Gastrocnemius medialis (tissue), 4 donors: ENCODE measurements at places on chromosomes 11 and 22.

DNA sequence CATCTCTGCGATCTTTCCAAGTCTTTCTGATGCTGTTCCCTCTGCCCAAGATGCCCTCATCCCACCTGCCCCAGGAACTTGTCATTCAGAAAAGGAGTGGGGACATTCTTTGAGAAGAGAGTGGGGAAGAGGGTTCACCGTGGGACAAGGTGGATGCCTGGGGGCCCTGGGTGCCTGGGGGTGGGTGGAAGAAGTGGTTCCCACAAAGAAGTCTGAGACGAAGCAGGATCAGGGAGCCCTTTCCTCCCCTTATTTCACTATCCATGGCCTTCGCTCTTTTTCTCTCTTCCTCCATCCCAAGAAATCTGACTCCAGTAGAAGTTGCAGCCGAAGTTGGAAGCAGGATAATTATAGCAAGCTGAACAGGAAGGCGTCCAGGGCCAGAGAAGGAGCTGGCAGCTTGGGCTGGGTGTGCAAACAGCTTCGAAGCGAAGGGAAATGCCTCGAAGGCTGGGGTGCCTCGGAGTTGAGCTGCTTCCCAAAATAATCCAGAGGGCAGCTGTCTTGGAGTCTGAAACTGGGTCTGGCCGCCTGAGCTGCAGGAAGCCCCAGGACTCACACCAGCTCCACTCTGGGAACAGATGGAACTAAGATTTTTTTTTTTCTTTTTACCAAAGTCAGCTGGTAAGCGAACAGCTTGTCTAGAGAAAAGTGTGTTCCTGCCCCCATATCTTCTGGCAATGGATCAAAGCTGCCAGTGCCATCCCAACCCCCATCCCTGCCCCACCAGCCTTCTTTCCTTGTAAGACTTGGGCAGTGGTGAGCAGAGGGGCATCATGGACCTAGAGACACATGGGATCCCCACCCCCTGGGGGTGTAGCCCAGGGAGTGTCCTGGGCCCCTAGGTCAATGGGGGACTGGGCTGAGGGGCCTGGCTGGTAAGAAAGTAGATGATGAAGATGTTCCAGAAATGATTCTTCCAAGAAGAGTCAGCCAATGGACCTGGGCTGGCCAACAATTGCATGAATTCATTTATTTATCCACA is 31.5 kb downstream of the PARVG start:
- H3K27me3 ChIP-seq: no peaks in the 10 kb centered on the region
- H3K4me1 ChIP-seq: peaks cover 9% of the 10 kb centered on the region
- H3K4me3 ChIP-seq: no peak overlapping the region
- no peaks in the 10 kb centered on the region for H3K36me3 ChIP-seq
- DNase-seq: no peak

- H3K4me3 ChIP-seq: no peak overlapping the region
- peaks cover 12% of the 10 kb centered on the region for H3K4me1 ChIP-seq
- H3K27me3 ChIP-seq: no peaks in the 10 kb centered on the region
- no peaks in the 10 kb centered on the region for H3K36me3 ChIP-seq
Observed at GRCh38 chr11:19951558-19952115, 208.6 kb downstream of the DBX1 start.

DNA sequence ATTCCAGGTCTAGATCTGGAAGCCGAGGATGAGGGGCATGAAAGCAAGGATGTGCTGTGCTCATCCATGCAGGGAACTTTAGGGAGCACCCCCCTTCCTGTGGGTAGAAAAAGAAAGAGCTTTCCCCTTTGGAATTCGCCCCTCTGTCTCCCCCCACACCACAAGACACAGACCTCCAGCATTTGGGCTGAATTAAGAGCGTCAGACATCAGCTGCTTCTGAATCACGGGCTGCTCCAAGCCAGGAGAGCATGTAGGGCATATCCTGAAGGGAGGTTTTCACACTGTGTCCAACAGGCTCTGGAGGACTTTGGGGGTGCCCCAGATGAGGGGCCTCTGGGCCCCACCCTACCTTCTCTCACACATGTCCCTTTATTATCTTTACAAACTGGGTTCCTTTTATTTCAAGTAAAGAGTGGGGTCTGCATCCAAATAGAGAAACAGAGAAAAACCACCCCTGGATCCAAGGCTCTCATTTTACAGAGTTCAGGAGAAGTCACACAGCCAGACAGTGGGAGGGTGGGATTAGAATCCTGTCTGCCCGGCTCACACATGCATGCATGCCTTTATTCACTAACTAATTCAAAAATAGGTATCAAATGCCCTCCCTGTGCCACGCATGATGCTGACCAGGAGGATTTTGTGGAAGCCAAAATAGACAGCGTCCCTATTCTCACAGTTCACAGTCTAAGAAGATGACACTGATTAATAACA is 52.8 kb downstream of the LRRC32 start:
- peaks cover 14% of the 10 kb centered on the region for H3K4me1 ChIP-seq
- no peak for DNase-seq
- peak overlapping the region; percentile 68 for H3K27ac ChIP-seq
- no peaks in the 10 kb centered on the region for H3K27me3 ChIP-seq

- no peaks in the 10 kb centered on the region for H3K36me3 ChIP-seq
- no peak overlapping the region for H3K4me3 ChIP-seq
- H3K27ac ChIP-seq: no peak overlapping the region
- no peaks in the 10 kb centered on the region for H3K4me1 ChIP-seq
- no peak for DNase-seq
- no peaks in the 10 kb centered on the region for H3K27me3 ChIP-seq
Observed at GRCh38 chr11:26704249-26704648, 17.6 kb downstream of the SLC5A12 start.

DNA sequence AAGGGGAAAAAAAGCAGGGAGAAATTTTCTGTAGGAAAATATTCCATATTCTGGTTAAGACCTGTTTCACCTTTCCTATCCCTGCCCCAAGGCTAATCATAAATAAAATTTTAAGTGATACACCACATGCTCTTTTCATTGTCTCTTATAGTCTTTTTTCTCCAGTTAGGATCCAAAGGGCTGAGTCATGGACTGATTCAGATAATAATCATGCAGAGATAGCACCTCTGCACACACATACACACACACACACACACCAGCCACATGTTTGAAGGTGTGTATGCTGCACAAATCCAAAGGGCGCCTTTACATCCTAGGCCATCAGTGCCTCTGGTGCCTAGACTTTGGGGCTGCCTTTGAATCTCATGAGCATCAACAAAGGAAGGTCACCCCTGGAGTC is 35.5 kb upstream of the CWF19L2 start:
- no peak overlapping the region for H3K4me3 ChIP-seq
- H3K36me3 ChIP-seq: no peaks in the 10 kb centered on the region
- DNase-seq: no peak
- H3K4me1 ChIP-seq: no peaks in the 10 kb centered on the region
- H3K27ac ChIP-seq: no peak overlapping the region

DNA sequence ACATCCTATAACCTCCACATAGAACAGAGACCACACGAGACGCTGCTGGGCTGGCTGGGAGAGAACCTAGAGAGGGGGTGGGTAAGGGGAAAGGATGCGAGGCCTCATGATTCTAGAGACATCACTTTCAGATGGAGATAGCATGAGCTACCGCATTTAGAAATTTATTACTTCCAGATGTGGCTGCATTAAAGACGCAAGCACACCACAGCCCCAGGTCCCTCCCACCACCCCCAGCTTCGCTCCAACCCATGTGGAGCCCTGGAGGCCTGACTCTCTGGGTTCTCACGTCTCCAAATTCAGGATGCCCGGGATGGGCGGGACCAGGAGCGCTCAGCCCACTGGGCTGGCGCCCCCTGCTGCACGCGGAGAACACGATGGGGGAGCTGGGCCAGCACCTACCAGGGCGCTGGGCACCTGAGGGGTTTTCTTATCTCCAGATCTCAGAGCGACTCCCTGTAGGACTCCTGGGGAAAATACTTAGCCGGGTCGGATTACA is 13.6 kb downstream of the MRPL21 start:
- H3K4me1 ChIP-seq: peaks cover 16% of the 10 kb centered on the region
- H3K27me3 ChIP-seq: no peaks in the 10 kb centered on the region
- DNase-seq: no peak
- H3K4me3 ChIP-seq: no peak overlapping the region
- peaks cover 2% of the 10 kb centered on the region for H3K36me3 ChIP-seq

- peak overlapping the region; percentile 48 for H3K4me3 ChIP-seq
- no peak for DNase-seq
- H3K4me1 ChIP-seq: peaks cover 13% of the 10 kb centered on the region
- H3K36me3 ChIP-seq: no peaks in the 10 kb centered on the region
Observed at GRCh38 chr11:74683279-74683871, 47.9 kb downstream of the CHRDL2 start.
